ENCODE measurements at places on chromosomes 11 and 22.

GRCh38 chr11:45305874-45306623, 19.9 kb upstream of the SYT13 start:
- DNase-seq: no peak

GRCh38 chr11:954392-955153, 28.9 kb downstream of the AP2A2 start:
- DNase-seq: no peak

DNA sequence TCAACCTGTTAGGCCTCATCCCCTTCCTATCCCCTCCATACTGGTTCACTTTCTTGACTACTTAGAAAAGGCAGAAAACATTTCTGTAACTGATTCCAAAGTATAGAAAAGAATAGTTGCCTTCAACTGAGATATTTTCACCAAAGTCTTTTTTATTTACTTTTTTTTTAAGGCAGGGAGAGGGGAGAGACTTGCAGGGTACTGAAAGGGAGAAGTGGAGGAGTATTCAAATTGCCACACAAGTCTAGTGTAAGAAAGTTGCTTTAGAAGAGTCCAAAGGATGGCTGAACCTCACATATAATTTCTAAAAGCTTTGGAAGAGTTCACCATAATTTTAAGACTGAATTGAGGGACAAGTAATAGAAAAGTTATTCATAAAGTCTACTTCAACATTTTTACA, 6.3 kb downstream of the PHF21A start:
- no peak for DNase-seq

GRCh38 chr11:6365659-6366058, 24.6 kb upstream of the SMPD1 start:
- DNase-seq: no peak

- DNase-seq: no peak
Measured at GRCh38 chr11:130814440-130815096, 101.7 kb downstream of the SNX19 start.

DNA sequence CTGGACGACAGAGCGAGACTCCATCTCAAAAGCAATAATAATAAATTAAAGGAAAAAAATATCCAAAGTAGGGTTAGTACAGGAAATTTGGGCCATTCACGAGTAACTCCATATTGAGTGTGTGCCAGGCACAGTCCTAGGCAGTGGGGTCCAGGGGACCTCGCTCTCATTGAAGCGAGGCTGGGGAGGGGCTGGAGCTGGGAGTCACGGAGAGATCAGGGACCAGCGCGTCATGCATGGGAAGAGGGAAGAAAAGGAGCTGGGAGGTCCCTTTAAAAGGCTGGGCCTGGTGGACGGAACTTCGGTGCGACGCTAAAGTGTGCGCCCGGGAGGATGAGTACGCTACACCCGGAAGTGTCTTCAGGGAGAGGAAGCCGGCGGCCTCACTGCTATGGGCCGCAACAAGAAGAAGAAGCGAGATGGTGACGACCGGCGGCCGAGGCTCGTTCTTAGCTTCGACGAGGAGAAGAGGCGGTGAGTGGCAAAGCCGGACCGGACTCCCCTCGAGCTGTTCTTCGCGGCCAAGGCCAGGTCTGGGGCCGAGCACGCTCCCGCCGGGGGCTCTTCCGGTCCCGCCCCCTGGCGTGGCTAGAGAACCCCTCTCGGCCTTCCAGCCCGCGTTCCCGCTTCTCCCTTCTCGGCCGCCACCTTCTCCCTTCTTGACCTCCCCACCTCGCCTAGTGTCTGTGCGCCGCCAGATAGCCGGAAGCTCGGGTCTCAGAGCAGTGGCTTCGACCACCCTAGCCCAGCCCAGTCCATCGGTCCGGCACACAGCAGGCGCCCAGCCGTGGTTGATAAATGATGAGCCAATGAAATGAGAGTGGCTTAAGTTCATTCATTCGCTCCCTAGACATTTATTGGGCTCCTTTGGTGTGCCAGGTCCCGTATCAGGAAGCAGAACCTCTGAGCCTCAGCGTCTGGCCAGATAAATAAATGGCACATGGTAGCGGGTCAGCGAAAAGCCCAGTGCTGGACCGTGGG, at the start of gene NOL12:
Gene NOL12 (plus strand): TSS at position 342 of the 981 bp plus-strand sequence. CDS start 50 bp downstream, at position 392.
- no peak for DNase-seq

Measured in AG04450 (cell line).